NCI-H82 (cell line): ENCODE measurements at places on chromosomes 11 and 22.

GRCh38 chr22:26502688-26503561 lies 9.3 kb downstream of the TFIP11 start:
- peak; percentile 61 for DNase-seq

DNA sequence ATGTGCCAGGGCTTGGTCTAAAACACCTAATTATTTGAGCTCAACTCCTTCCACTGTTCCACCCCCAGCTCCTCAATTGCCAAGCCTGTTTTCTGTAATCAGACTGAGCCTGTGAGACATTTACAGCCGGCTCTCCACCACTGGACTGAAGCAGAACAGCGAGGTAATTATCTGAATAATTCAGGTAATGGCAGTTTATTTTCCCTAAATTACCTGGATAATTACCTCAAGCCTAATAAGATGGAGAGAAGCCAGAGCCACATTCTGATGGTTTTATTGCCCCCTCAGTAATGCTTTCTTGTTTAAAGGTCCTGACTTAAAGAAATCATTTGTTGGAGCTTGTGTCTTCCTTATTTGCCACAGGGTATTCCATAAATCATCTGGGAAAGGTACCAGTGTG lies 64.2 kb downstream of the FZD4 start:
- DNase-seq, result no peak

GRCh38 chr22:40176921-40177737 lies 596 bp upstream of the TNRC6B start:
- peak; percentile 61 for DNase-seq

- peak; percentile 56 for DNase-seq
Observed at GRCh38 chr11:60700689-60701468, 1.5 kb downstream of the MS4A8 start.

- no peak for DNase-seq
Observed at GRCh38 chr22:37368058-37368457, 59.2 kb downstream of the ELFN2 start.

GRCh38 chr11:111870113-111870512 lies 1.3 kb downstream of the ALG9 start:
- no peak for DNase-seq

- no peak for DNase-seq
Observed at GRCh38 chr11:15747671-15748070, 608.7 kb downstream of the SOX6 start.

- no peak for DNase-seq
Observed at GRCh38 chr11:96817482-96818399, 427.9 kb downstream of the JRKL start.

- DNase-seq, result no peak
Observed at GRCh38 chr22:49812838-49813237, 14.8 kb downstream of the BRD1 start.

GRCh38 chr22:49284931-49285330 lies 542.7 kb downstream of the BRD1 start:
- no peak for DNase-seq

GRCh38 chr11:107583629-107584195 lies 7.2 kb upstream of the ELMOD1 start:
- no peak for DNase-seq

- DNase-seq, result peak; percentile 48
Observed at GRCh38 chr22:30890686-30891442, 77.7 kb downstream of the MORC2 start.

- DNase-seq, result no peak
Observed at GRCh38 chr11:63793161-63793560, 20.1 kb upstream of the SPINDOC start.

GRCh38 chr22:49534386-49534785 lies 293.3 kb downstream of the BRD1 start:
- peak; percentile 82 for DNase-seq

DNA sequence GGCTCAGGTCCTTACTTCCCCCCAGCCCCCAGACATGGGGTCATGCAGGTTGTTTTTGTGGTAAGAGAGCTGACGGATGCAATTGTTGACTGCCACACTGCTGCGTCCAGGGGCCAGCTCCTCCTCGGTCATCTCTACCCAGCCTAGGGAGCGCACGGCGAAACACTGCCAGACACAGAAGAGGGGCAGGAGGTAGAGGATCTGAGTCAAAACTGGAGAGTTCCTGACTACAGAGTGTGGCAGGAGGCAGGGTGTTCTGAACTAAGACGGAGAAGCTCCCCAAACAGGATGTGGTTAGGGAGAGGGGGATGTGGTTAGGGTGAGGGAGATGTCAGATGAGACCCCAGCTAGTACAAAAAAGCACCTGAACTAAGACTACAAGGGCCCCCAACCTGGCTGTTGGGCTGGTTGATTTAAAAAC lies 12.3 kb downstream of the SMPD1 start:
- DNase-seq, result no peak

DNA sequence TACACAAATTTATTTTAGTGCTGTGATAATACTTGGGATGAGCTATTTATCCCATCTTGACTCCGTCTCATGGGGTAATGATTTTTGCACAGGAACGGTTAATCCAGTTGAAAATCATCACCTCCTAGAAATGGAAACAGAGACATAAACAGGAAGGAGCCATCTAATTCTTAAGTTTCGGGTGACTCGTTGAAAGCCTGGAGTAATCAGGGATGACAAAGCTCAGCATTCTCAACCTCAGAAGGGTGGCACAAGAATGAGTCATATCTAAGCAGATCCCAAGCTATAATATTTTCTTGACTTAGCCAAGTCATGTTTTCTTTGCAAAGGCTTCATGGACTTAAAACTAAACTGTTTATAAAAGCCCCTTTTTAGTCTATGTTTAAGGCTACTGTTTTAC lies 280.8 kb upstream of the CCDC90B start:
- no peak for DNase-seq

DNA sequence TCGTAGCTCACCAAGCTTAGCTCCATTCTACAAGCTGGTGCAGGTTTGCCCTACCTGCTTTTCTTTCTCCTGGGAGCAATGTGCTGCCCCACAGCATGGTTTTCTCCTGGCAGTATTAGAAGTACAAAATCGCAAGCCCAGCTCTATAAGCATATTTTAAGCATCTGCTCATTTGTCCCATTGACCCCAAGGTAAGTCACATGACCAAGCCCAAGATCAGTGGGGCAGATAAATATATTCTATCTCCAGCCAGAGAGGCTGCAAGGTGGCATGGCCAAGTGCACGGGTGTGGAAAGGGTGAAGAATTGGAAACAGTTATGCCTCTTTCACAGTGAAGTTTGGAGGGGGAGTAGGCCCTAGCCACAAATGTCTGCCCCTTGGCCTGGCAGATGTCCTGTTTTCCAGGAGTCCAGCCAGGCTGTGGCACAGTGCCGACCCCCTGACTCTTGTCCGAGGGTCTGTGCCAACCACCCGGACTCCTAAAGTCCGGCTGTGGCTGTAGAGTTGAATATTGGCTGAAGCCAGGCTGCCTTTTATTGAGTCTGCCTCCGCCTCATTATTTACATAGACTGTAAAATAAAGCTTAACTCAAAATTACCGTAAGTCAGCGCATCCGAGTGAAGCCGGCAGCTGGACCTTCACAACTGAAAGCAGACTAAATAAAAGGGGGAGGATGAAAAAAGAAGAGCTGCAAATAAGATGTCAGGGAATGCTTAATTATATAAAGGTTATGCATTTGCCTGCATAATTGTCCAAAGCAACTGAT lies 165.7 kb downstream of the COMMD9 start:
- no peak for DNase-seq

GRCh38 chr11:117187799-117188481 lies 9.4 kb downstream of the SIDT2 start:
- no peak for DNase-seq

- DNase-seq, result no peak
Observed at GRCh38 chr22:47093720-47094119, 331.3 kb downstream of the TBC1D22A start.

- no peak for DNase-seq
Observed at GRCh38 chr22:39292561-39293074, 26.8 kb downstream of the RPL3 start.

DNA sequence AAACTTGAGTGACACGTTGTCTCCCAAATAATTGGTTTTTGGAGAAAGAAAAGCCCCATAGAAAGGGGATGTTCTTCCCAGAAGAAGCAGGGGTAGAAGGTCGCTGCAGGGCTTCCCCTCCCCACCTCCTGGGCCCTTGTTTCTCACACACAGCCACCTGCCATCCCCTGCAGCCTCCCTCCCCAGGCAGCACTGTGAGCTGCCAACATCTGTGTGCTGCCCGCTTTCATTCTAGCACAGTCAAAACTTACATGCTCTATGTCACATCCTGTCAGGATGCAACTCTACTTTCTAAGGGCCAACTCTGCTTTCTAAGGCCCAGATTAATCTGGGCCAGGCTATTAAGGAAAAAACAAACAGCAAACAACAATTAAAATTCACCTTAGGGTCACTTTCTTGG lies 309.4 kb upstream of the ZC3H12C start:
- DNase-seq, result peak; percentile 30

DNA sequence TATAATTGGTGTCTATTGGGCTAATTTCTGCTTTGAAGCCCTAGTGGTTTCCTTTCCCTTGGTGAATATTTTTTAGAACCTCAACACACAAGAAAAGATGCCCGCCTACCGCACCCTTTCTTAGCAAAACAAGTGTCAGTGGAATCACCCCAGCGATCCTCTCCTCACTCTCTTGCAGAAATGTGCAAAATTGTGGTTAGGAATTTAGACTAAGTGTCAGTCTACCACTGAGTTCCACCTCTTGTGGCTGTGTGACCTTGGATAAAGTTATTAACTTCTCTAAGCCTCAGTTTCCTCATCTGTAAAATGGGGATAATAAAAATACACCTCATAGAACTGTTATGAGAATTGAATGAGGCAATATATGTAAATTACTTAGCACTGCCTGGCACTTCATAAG lies 5.3 kb upstream of the JAML start:
- DNase-seq, result no peak

DNA sequence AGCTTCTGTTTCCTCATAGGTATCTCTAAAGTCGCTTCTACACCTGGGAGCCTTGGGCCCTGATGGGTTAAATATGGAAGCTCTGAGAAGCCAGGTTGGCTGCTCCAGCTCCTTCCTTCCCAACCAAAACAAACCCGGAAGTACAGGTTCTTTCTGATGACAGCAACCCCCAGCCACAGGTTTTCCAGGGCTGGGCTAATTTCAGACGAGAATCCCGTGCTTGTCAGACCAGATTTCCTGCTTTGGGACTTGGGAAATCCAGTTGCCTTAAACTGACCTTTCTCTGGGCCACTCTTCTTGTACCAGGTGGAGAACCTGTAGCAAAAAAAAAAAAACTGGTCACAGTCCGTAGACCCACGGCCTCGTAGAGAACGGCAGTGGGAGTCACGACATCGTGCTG lies 51.9 kb downstream of the RBX1 start:
- no peak for DNase-seq

DNA sequence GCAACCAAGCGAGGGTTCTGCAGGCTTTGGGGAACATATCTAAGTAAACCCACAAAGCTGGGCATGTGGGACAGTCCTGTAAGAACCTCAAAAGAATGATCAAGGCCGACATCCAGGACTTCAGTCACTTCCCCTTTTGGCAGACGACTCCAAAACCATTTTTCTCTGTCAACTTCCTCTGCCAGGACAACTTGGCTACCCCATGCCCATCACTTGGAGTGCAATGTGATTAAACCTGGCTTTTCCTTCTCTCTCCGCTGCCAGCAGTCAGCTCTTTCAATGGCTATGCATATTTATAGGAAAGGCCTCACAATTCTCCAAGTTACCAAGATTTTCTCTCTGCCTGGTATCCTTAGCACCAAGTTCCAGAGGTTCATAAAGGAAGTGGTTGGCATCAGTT lies 78.9 kb downstream of the C11orf58 start:
- DNase-seq, result no peak

GRCh38 chr11:82996966-82997606 lies 74.6 kb downstream of the RAB30 start:
- no peak for DNase-seq

DNA sequence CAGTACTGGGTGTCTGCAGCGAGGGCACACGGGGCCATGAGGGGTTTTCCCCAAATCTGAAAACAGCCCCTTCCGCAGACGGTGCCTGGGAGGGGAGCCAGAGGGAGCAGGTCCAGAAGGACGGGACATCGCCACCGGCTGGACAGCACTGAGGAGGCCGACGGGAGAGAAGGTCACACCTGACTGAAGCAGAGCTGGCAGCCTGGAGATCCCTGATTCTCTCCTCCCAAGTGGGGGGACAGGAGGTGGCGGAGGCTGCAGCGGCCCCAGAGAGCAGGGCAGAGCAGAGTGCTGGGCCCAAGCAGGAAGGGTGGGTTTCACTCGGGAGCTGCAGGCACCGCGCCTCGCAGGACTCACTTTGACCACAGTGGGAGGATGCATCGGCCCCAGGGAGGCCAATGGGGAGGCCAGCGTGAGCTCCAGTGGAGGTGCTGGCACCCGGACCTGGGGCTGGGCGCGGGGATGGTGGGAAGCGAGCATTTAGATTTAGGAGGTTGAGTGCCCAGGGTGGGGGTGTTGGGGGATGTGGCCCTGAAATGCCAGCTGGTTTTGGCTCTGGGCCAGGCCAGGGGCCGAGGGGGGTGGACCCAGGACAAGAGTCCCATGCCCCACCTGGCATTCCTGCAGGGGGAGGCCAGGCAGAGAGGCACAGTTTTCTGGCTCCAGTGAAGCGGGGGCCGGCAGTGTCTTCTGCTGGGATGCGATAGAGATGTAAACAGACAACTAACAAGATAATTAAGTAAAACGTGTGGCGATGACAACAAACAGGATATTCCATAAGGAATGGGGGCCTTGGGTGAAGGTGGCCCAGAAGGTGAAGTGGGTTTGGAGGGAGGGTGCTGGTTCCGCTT lies 92.3 kb upstream of the FGF3 start:
- no peak for DNase-seq

- no peak for DNase-seq
Observed at GRCh38 chr11:124823512-124824376, 23.5 kb upstream of the MSANTD2 start.

DNA sequence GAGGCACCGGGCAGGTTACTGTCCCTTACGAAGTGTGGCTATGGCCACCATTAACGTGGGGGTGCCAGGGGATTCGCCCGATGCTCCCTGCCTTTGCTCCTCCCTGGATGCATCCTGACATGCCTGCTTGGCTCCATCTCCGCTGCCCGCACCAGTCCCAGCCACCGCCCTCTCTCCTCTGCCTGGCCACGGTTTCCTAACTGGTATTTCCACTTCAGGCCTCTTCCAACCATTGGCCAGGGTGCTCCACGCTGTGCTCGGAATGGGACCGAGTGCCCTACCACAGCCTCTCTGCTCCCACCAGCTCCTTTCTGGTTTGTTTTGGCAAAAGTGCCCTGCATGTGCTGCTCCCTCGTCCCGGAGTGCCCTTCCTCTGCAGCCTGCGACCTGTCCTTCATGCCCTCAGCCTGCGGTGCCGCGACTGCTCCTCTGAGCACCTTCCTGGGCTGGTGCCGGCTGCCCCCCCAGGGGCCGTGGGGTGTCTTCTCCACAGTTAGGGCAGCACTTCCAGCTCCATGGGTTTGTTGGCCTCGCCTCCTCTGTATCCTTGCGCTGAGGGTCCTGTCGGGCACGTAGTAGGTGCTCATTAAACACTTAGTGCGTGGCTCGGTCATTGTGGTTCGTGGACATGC lies 12.6 kb upstream of the GRAMD4 start:
- no peak for DNase-seq

GRCh38 chr22:50305923-50306566 lies 1.4 kb downstream of the PLXNB2 start:
- DNase-seq, result peak; percentile 33

DNA sequence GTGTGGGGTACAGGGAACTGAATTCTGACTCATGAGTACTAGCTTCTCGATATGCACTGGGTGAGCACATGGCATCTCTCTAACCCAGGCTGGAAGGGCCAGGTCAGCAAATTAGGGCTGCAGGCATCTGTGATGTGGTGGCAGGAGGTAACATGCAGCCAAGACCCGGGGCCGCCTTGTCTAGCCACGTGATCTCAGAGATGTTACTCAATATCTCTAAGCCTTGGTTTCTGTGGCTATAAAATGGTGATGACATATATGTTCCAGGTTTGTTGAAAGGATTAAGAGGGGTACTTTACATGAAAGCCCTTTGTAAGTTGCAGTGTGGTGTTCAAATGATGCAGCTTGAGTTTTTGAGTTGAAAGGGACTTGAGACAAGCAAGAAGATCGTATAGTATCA lies 3.2 kb downstream of the ST14 start:
- no peak for DNase-seq
